ENCODE measurements at places on chromosomes 4 and X. TPM values are rescaled to one million over a fixed set of nuclear protein-coding genes. Genes with fewer than 3 reads are reported as not detected.

The TCP11X2 gene
- not detected for total RNA-seq

The BEX4 gene
- total RNA-seq = 12.4 TPM

The IL2RG gene
- total RNA-seq = 370 TPM

The MID1IP1 gene
- 77.7 TPM for total RNA-seq

The ZFP42 gene
- total RNA-seq = not detected

The PRDM8 gene
- total RNA-seq = 32.5 TPM

The PRR32 gene
- total RNA-seq = not detected

The DHX15 gene
- 180 TPM for total RNA-seq

The DCAF16 gene
- 38.9 TPM for total RNA-seq

The ARSJ gene
- not detected for total RNA-seq

The CD40LG gene
- 12.7 TPM for total RNA-seq

The TLR3 gene
- 3.7 TPM for total RNA-seq

The EXOSC9 gene
- total RNA-seq = 59.5 TPM

The SLITRK4 gene
- total RNA-seq = not detected

The HSD17B13 gene
- total RNA-seq = 0.29 TPM

The STBD1 gene
- total RNA-seq = 0.52 TPM

The CSAG2 gene
- 2.7 TPM for total RNA-seq

The ARR3 gene
- not detected for total RNA-seq

The CDKL2 gene
- 1.5 TPM for total RNA-seq

The GPR173 gene
- total RNA-seq = 0.20 TPM

The CT45A5 gene
- not detected for total RNA-seq

The FUNDC1 gene
- 8.2 TPM for total RNA-seq

The RHOXF2B gene
- not detected for total RNA-seq
